ENCODE measurements at places on chromosomes 3 and 15.

- no peak for DNase-seq
These were observed 573.8 kb upstream of the NAALADL2 start for GRCh38 chr3:174285242-174285864.

GRCh38 chr3:13706451-13706850 is 157.5 kb downstream of the FBLN2 start:
- DNase-seq = no peak

GRCh38 chr15:62730825-62731224 is 311.7 kb upstream of the TPM1 start:
- no peak for DNase-seq

DNA sequence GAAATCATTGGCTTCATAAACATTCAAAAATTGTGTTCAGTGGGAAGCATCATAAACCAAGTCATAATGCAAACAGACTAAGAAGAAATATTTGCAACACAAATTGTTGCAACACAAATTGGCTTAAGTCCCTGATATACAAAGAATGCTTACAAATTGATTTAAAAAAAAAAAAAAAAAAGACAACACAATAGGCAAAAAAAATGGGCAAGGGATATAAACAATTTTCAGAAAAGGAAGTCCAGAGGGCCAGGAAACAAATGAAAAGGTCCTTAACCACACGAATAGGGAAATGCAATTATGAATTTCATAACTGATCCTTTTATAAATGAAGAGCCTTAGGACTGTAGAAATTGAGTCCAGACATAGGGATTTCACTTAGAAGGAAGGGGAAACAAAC is 98.9 kb downstream of the LRRK1 start:
- DNase-seq = no peak

DNA sequence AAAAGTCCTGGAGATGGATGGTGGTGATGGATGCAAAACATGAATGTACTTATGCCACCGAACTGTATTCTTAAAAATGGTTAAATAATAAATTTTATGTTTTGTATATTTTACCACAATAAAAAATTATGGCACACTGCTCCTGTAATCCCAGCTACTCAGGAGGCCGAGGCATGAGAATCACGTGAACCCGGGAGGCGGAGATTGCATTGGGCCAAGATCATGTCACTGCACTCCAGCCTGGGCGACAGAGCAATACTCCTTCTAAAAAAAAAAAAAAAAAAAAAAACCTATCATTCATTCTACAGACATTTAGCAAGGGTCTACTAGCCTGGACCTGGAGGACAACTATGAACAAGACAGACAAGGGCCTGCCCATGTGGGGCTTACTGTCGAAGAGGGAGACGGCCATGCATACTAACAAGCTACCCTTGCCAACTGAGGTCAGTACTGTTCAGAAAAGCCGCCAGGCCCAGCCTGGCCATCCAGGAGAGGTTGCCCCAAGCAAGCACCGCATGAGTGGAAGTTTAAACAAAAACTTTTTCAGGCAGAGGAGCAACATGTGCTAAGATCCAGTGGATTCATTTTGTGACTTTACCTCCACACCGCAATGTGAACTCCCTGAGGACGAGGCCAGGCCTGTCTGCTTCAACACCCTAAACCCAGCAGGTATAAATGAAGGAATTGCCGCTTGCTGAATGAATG is 2.8 kb upstream of the NEK4 start:
- no peak for DNase-seq

DNA sequence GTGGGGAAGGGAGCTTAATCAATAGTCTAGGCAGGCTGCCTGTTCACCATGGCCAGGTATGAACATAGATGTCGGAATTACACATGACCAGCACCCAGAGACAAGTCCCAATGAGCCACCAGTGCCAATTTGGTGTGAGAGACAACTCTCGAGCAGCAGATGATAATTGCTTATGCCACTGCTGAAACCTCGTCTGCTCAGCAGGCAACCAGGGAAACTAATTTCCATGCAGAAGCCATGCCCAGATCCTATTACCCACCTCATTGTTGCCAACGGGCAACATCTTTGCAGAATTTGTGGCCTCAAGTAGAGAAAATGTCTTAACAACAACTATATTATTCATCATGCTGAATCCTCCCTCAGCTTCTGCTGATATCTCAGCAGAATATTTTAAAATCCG is 84.9 kb downstream of the CGGBP1 start:
- DNase-seq = no peak

DNA sequence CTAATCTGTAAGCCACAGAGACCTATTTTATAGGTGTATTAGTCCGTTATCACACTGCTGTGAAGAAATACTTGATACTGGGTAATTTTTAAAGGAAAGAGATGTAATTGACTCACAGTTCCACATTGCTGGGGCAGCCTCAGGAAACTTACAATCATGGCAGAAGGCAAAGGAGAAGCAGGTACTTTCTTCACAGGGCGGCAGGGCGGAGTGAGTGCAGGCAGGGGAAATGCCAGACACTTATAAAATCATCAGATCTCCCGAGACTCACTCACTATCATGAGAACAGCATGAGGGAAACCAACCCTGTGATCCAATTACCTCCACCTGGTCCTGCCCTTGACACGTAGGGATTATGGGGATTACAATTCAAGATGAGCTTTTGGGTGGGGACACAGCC is 108.7 kb downstream of the GALK2 start:
- no peak for DNase-seq

DNA sequence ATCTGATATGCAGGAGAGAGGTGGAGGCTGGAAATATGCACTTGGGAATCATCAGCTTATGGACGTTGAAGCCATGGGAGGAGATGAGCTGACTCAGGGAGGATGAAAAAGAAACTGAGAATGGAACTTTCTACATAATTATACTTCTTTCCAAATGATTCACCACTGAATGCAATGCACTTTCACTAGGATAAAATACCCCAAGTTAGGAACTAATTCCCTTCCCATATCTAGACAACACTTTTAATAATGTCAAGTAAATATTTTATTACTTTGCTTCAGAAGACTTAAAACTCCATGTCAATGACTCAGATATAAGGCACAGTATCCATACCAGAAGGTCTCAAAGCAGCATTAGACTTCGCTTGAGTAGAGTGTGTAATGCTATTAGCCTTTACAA is 24.2 kb downstream of the NPTN start:
- no peak for DNase-seq

GRCh38 chr3:107816107-107816506 is 274.7 kb downstream of the CD47 start:
- no peak for DNase-seq

DNA sequence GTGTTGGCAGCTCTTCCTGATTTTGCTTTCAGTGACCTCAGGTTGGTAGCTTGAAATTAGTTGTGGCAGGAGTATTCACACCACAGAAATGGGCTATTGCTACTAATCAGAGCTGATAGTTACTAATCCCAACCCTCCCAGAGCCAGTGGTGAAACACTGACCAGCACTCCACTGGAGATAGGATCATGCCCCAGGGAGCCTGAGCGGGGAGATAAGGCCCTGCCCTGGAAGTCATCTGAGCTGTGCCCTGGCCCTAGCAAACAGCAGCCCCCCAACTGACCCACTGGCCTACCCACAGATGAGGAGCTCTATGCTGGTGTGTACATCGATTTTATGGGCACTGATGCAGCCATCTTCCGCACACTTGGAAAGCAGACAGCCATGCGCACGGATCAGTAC is 9.4 kb upstream of the GNAT1 start:
- DNase-seq = no peak

DNA sequence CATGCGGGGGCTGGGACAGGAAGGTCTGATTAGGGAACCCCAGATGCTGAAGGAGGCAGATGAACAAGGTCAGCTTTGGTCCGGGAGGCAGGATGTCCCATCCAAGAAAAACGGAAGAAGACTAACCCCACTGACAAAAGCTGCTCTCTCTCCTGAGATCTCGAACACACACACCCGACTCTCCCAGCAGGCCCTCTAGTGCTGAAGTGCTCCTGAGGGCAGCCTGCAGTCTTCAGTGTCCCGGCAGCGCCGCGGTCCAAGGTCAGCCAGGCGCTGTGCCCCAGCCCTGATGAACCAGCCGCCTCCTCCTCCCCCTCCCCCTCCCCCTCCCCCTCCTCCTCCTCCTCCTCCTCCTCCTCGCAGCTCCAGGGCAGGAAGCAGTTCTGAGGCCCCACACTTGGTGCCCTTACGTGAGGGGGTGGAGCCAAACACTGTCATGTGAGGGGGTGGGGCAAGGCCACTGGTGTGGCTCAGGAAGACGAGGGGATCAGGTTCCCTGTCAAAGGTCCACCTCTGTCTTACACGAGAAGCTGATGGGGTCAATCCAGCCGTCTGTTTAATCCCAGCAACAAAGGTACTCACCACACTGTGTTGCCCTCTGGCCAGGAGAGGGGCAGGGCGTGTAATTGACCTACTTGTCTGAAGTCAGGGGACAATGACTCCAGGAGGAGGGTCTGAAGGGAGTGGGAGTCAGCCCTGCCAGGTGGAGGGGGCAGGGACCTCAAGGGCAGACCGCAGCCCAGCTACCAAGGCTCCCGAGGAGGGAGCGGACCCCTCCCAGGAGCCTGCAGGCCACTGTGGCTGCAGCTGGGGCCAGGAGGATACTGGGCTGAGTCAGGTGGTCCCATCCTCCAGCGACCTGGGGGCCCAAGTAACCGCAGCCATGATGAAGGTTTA is 34.3 kb downstream of the PRR23E start:
- DNase-seq = no peak

GRCh38 chr3:9110802-9111201 is 138.6 kb downstream of the SRGAP3 start:
- DNase-seq = no peak

- DNase-seq = no peak
These were observed 36.9 kb upstream of the CMSS1 start for GRCh38 chr3:99780749-99781148.

GRCh38 chr3:190558316-190558715 is 44.4 kb downstream of the IL1RAP start:
- no peak for DNase-seq

DNA sequence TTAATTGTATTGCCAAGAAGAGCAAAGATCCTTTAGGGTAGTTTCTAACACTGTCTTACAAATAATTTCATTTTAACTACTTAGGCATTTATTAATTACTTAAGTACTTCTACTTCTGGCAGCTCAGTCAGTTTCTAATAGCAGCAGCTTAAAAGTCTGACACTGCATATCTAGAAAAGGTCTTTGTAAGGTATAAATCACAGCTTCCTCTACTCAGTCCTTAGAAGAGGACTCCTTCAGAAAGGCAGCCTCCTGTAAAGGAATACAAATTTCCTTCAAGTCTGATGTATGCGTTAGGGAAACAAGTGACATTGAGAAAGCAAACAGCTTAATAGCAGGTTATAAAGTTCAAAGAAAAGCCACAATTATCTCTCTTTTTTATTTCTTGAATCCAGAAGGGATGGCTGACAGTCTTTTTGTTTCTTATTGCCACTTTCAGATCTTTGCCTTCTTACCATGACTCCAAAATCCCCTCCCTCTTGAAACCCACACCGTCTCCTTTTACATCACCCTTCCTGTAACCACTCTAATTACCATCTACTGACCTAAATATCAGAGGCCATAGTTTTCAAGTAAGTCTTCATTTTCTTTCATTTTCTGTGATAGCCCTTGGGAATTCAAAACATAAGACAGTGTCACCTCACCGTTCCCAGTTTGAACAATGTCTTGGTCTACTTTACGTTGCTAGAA is 109.5 kb downstream of the CGGBP1 start:
- DNase-seq = no peak

GRCh38 chr3:98780343-98780742 is 17.2 kb downstream of the ST3GAL6 start:
- no peak for DNase-seq

- DNase-seq = no peak
These were observed 267.1 kb downstream of the STXBP5L start for GRCh38 chr3:121175083-121175482.

- no peak for DNase-seq
These were observed 21.8 kb downstream of the EMC7 start for GRCh38 chr15:34079904-34080303.

- DNase-seq = no peak
These were observed 149.6 kb downstream of the OPA1 start for GRCh38 chr3:193742628-193743027.

GRCh38 chr15:101477851-101478362 is 11.6 kb downstream of the PCSK6 start:
- DNase-seq = no peak

- no peak for DNase-seq
These were observed 4.5 kb upstream of the AP2M1 start for GRCh38 chr3:184169896-184170875.

DNA sequence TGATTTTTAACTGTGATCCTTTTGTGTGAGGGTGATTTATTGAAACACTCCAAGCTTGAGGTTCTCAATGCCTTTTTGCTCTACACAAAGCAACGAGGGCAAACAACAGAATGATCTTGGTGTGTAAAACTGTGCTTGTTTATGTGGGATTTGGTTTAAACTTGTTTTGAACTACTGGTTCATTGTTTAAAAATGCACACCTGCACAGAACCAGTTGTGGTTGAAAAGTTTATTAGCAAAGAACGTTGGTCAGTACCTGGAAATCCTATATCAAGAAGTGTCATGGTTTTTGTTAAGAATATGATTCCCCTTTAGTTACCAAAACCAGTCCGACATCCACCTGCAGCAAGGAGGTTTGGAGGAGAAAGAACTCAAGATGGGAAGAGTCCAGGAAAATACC is 239.4 kb downstream of the WNT5A start:
- no peak for DNase-seq

DNA sequence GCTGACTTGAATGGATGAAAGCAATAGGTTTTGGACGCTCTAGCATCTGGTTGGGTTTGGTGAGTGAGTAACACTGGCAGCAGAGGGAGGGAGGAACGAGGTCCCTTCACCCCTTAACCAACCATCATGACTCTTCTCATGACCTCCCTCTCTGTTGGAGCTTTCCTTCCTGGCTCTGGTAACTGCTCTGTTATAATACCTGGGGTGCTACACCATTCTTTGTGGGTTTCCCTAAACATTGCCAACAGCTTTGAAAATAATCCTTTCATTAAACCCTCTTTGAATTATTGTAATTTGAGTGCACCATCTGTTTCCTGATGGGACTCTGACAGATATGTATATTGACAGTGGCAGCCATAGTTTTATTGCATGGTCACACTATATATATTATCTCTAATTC is 146.2 kb upstream of the PTPRG start:
- no peak for DNase-seq

DNA sequence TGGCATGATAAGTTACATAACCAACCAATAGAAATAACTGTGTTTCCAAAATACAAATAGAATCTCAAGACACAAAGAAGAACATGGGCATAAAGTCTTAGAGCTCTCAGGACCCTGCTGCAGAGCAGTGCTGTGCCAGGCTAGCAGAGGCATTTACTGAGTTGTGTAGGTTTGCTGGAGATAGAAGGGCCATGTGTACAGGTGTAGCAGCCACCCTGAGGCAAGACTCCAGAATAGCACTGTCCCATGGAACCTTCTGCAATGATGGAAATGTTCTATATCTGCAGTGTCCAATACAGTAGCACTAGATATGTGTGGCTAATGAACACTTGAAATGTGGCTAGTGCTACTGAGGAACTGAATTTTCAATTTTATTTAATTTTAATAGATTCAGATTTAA is 267.0 kb upstream of the UMPS start:
- DNase-seq = no peak

GRCh38 chr3:90069748-90070147 is 962.3 kb downstream of the EPHA3 start:
- DNase-seq = no peak
